Chondrocyte (in vitro differentiated cells): ENCODE measurements at places on chromosomes 16 and 17. TPM values are rescaled to one million over a fixed set of nuclear protein-coding genes. Genes with fewer than 3 reads are reported as not detected.

SCPEP1 gene
- total RNA-seq, result 44.3 to 67.0 TPM (median 50.8 TPM) in 3 replicates

HOXB3 gene
- 0.18 to 0.57 TPM in 2 of 3 replicates, not detected in the other for total RNA-seq

GRCh38 chr17:56715613-56716357, 117.9 kb downstream of the C17orf67 start:
- no peak for DNase-seq

MPP2 gene
- total RNA-seq, result 7.0 to 7.8 TPM (median 7.5 TPM) in 3 replicates

SPNS3 gene
- not detected in 3 replicates for total RNA-seq

- no peak for DNase-seq
Measured at GRCh38 chr17:32285306-32285705, 19.7 kb downstream of the RHBDL3 start.

ZNF646 gene
- total RNA-seq, result 13.8 to 17.3 TPM (median 15.2 TPM) in 3 replicates

- DNase-seq, result no peak
Measured at GRCh38 chr16:24288516-24288915, 32.4 kb downstream of the CACNG3 start.

DNA sequence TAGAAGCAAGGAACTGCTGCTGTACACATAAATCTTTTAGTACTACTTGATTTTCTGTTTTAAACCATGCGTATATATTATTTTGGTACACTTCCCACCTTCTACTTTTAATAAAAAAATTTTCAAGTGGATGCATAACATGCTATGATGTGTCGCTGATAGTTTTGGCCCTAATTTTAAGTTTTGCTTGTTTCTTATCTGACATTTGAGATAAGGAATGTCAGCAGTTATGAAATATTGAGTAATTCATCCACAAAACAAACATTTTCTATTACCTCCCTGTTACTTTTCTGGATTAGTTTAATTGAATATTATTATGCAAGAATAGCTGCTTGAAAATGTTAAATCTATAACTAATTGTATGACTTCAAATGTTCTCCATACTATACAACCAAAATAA, 35.8 kb downstream of the N4BP1 start:
- DNase-seq, result no peak

NDUFAB1 gene
- total RNA-seq, result 62.5 to 79.2 TPM (median 62.6 TPM) in 3 replicates

DNA sequence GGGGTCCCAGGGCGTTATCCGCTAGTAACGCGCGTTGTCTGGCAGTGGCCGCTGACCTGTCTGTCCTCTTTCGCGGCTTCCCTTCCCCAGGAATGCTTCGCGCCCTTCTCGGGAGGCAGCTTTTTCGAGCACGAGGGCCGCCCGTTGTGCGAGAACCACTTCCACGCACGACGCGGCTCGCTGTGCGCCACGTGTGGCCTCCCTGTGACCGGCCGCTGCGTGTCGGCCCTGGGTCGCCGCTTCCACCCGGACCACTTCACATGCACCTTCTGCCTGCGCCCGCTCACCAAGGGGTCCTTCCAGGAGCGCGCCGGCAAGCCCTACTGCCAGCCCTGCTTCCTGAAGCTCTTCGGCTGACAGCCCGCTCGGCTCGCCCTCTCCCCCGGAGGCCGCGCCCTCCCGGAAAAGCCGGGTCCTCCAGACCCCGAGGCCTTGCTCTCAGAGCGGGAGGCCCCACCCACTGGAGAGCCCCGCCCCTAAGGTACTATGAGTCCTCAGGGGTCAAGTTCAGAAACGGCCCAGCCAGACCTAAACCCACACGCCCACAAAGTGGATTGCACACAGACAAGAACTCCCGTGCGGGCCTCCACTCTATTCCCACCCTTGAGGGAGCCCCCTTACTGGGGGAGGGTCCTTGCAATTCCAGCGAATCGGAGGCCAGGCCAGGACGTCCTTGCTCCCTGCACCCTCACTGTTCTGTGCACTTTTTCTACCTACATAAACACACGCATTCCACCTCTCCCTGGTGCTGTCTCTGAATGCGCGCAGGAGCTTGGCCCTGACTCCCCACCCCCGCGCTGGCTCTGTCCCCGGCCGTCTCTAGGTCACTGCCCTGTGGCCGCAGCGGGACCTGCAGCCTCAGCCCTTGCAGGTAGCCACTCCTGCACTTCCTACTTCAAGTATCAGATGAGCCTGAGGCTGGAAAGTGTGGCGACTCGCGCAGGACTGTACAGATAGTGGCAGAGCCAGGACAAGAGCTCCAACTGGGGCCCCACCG, 5.4 kb upstream of the SLC5A2 start:
- DNase-seq, result peak; percentile 92

GRCh38 chr17:74840989-74841666, 18.6 kb downstream of the GRIN2C start:
- no peak for DNase-seq

- DNase-seq, result no peak
Measured at GRCh38 chr17:40457964-40458791, 14.9 kb downstream of the IGFBP4 start.

KRT39 gene
- not detected in 3 replicates for total RNA-seq

C17orf67 gene
- 1.5 to 1.8 TPM (median 1.6 TPM) in 3 replicates for total RNA-seq

KRT28 gene
- total RNA-seq, result not detected in 3 replicates

DNA sequence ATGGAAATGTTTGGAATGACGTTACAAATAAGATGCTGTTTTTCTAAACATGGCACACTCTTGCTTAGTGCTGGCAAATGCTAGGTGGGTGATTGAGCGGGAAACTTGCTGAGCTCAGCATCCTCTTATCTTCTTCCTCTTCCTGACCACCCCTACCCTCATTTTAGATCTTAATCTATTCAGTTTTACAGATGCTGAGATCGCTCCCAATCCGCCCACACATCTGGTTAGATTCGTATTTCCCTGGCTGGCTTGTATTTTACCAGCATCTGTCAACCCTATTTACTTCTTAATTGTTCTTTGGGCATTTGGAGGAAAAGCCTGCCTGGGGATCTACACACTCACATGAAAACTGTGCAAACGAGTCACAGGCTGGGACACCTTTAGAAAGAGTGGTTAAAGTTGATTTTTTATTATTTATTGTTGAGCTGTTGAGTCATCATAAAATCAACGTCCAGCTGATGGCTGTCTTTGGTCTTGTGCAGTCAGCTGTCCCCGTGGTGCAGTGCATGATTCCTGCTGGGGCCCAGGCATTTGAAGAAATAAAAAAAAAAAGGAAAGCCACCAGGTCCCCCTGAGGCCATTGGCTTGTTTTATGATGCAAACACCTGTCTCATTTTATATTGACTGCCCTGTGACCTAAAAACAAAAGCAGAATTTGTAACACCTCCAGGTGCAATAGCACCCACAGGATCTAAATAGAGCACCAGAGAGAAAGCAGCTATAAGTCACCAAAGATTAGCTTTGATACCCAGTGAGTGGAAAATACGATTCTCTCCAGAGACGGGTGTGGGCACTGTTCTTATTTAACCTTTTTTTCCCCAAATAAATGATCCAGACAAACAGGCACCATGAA, 258.6 kb downstream of the HS3ST3B1 start:
- DNase-seq, result no peak

DNA sequence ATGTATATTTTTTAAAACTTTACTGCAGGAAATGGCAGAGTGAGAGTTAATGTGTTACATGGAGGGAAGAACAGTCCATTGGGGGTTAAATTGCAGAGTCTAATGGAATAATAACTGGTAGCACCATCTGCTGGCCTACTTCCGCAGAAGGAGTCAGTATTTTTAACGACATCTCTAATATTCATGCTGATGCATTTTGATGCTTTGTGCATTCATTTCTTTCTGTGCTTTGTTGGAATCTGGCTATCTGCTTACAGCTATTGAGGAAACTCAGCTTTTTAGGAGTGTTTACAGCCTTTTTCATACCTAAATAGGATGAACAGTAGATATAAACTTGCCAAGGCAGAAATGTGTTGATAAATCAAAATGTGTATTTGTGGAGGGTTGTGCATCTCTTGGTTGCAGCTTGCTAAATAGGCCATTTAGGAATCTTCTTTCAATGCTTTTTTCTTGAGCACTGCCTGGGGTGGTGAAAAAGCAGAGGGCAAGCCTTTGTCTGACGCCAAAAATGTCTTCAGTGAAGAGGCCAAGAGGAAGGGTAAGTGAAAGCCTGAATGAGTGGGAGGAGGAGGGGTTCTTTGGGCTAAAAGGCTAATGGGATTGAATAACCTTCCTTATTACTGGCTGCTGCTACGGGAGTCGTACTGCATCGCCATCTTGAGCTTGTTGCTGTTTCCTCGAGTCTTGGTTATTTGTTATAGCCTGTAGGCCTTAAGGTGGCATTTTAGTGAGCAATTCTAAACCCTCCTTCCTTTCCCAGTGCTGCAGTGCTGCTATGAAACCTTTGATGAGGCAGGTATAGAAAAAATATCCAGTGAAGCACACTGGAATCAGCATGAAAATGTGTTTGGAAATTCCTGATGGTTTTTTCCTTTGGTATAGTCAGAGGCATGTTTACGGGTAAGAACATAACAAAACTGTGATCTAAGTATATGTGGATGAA, 153.3 kb downstream of the CHD9 start:
- no peak for DNase-seq

DNA sequence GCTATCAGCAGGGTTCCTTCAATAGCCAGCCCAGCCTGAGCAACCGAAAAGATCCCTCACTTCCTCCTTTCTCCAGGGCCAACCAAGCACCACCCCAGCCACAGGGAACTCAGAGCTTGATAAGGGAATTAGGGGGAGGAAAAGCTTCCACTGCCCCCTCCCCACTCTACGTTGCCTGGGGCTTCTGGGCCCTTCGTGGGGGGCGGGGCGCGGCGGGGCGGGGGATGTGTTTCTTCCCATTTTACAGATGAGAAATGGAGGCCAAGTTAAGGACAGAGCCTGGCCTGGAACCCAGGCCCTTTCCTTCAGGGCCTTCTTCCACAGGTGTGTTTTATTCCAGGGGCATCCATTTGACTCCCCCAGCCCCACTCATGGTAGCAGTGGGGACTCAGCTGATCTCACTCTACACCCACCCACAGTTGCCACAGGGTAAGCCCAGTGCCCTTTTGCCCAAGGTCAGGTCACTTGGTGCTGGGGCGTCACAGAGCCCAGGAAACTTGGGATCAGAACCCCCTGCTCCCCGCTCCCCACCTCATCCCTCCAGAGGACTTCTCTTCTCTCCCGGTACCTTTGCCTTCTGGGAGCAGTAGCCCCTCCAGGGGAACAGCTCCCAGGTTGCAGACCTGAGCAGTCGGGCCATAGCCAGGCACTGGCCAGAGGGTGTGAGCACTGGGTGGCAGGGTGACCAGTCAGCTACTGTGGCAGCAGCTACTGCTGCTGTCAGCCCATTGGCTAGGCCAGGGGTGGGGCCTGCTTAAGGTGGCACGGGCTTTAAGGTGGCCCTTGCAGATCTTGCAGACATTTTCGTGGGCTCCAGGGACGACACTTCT, at the start of gene LDHD:
Gene LDHD (minus strand): TSS at position 700 of the 830 bp plus-strand sequence. CDS start 60 bp downstream, at position 640.
- no peak for DNase-seq

- DNase-seq, result no peak
Measured at GRCh38 chr16:80197741-80198201, 343.0 kb upstream of the DYNLRB2 start.

DNA sequence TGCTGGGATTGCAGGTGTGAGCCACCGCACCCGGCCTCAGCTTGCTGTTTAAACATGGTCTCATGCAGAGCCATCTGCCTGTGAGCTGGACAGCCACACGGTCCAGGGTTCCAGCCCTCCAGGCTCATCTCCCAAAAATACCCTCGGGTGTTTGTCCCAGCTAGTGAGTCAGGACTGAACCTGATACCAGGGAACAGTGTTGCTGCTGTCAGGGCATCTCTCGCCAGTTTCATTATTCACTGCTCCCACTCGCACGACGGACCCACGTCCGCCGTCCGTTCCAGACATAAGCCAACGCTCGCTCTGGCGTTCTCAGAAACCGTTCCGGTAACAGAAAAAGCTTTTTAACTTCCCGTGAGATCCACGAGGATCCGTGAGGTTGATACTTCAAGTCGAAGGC, 77.6 kb downstream of the NXN start:
- DNase-seq, result no peak

GRCh38 chr17:67569015-67569451, 148.7 kb upstream of the NOL11 start:
- no peak for DNase-seq

DNA sequence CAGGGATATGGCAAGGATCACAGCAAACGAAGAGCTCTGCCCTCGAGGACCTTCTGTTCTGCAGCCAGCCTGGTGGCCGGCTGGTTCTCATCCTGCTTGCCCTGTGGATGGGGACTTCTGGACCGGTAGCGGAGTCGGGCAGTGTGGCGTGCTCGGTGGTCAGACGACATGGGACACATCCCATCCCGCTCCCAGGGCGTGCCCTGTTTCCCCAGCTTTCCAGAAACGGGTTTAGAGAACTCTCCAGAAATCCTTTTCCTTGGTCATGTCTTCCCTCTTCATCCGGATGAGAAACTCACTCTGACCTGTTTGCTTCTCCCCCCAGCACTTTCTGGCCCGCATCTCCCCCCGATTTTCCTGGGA, 115.8 kb downstream of the OR1D5 start:
- peak; percentile 65 for DNase-seq

- no peak for DNase-seq
Measured at GRCh38 chr16:23148166-23148512, 1.1 kb downstream of the USP31 start.

GRCh38 chr17:41013181-41013580, 4.3 kb upstream of the KRTAP3-1 start:
- DNase-seq, result no peak

- DNase-seq, result no peak
Measured at GRCh38 chr16:5533321-5533888, 435.8 kb upstream of the EEF2KMT start.

DNA sequence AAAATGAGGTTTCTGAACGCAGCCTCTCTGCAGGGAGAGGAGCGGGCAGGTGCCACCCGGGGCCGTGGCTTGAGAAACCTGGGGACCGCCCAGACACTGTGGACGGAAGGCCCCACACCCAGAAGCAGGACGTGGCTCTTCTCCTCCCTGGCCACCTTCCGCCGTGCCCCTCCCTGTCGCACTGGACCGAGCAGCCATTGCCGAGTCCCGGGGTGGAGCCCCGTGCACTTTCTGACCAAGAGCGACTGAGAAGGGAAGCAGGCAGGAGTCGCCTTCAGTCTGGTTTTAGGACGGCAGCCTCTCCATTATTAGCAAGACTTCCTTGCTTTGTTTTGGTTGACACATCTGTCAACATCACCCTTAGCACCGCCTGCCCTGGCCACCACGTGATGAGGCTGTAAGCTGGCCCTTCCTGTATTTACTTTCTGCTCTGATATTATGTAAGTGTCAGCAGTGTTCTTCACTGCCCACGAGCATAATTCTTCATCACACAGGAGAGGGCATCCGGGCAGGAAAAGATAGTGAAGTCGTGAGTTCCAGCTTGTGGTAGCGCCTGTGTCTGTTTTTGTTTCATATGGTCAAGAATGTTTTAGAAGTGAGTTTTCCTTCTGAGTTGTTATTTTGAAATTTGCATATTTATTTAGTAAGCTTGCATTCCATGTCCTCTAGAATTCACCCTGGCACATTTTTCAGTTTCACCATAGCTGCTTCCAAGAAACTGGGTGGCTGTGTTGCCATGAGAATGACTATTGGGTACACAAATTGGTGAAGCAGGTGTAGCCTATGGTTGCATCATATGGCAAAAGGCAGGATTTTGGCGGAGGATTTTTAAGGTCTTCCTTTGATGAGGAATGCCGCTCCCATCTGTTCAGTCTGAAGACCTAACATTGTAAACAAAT, 1.0 kb downstream of the HERPUD1 start:
- DNase-seq, result no peak

- no peak for DNase-seq
Measured at GRCh38 chr17:83187782-83188311, 108.4 kb downstream of the METRNL start.
